Activated T-helper 9 cell treated with anti-CD3 and anti-CD28 coated beads, Interleukin-2, amount 50 U/mL, for 16 hours (primary cell): ENCODE measurements at places on chromosomes 11 and 22.

DNA sequence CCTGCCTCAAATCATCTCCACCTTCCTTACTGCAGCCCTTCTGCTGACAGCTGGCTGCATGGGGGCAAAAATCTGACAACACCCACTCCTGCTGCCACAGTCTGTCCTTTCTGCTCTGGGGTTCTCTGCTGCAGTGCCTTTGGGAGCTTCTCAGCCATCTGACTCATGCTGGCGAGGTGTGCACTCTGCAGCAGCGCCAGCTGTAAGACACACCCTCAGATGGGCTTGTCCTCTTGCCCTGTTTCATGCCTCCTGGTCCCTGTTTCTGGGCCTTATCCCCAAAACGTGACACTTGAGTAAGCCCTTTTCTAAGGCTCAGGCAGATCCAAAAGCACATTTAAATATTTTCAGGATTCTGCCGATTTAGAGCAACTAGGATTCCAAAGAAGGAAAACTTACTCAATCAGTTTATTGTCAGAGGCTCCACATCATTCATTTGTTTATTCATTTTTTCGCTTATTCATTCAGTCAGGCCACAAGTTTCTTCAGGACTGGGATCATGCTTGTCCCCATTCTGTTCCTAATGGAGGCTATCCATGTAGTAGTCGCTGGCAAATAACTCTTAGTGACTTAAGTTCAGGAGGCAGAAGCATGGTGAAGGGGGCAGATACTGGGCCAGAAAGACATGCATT lies 60.2 kb downstream of the SMIM38 start:
- DNase-seq, result no peak

DNA sequence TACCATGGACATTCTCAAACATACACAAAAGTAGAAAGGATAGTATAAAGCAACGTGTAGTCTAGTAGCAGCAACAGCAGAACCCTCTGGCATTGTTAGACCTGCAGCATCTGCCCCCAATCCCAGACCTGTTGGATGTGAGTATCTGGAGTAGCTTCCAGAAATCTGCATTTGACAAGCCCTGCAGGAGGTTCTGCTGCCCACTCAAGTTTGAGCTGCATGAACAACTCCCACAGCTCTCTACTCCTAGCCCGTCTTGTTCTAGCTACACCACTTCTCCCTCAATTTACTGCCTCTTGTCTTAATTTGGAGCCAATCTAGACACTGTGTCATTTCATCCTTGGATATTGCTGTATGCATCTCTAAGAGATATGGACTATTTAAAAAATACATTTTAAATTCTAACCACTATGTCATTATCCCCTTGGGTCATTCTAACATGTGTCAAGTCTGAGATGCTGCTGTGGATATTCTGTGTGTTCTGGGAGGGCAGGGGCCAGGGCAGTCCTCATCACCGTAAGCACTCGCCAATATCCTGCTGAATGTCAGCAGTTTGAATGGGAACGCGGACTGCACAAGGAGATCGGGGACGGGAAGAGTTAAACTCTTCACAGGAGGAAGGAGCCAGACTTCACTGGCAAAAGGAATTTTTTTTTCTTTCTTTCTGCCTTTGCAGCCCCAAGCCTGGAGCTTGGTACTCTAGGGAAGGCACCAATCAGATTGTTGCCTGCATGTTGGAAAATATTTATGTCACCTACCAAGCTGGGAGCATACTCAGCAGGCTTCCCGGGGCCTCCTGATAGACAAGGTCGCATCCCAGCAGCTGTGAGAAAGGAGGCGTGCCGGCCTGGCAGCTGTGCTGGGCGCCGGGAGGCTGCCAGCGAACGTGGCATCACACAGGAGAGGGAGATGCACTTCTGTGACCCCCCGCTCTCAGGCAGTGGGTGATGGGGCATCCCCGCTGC lies 429.0 kb downstream of the MIAT start:
- no peak for DNase-seq

DNA sequence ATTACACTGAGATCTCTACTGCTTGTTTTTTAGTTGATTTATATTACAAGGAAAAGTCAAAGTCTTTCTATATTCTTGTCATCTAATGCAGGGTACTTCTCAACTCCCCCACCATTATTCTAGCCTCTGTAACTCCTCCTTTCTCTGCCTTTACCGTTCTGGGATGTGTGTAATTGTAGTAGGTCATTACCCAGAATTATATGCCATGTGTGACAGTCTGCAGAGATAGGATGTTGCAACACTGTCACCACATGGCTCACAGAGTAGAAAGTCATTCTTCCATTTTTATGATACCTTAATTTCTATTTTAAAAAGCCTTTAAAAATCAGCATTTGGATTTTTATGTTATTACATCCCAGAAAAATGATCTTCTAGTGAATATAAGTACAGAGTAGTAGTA lies 32.7 kb downstream of the ZNF143 start:
- no peak for DNase-seq

- DNase-seq, result no peak
Observed at GRCh38 chr22:33492210-33492651, 428.0 kb downstream of the LARGE1 start.

DNA sequence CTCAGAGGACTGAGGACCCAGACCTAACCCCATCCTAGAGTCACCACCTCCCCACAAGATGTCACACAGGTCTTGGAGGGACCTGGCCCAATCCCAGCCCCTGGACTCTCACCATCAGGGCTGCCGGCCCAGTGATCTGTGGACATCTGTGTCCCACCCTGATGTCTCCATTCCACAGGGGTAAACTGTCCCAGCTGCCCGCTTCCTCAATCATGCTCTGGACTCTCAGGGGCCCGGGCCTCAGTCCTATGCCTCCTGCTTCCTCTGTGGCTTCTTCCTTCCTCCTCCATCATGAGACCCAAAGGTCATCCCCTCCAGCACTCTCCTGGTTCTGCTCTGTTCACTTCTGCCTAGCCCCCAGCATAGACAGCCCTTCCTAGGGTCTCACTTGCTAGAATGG lies 32.2 kb downstream of the ARAP1 start:
- no peak for DNase-seq

DNA sequence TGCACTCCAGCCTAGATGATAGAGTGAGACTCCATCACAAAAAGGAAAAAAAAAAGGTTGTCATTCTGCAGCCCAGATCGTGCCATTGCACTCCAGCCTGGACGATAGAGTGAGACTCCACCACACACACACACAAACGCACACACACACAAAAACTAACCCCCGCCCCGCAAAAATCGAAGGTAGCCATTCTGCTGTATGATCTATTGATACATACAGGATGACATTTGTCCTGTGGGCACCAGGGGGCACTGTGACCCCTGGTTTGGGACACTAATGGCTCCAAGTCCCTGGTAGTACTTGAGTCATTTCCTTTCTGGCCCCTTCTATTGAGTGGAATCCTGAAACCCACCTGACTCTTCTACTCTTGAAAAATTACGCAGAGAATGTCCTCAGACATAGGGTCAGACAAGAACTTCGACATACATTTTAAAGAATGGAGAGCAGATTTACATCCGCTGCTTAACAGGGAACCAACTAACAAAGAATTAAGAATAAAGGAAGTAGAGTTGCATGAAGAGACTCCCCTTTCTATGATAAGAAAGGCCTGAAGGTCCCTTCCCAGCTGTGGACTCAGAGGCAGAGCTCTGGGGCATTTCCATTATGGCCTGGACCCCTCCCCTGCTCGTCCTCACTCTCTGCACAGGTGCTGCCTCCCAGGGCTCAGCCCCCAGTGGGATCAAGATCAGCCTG lies 35.0 kb upstream of the PRAME start:
- DNase-seq, result peak; percentile 13

GRCh38 chr22:30386960-30387827 lies at the start of gene RNF215:
Gene RNF215, minus strand, starts transcription at chr22:30387411. Its CDS starts 98 bp downstream, at chr22:30387313.
- DNase-seq, result peak; percentile 76

GRCh38 chr11:2115308-2115707 lies 23.9 kb downstream of the IGF2 start:
- no peak for DNase-seq

- no peak for DNase-seq
Observed at GRCh38 chr22:39574779-39575551, 4.4 kb downstream of the CACNA1I start.

- no peak for DNase-seq
Observed at GRCh38 chr11:130022799-130023198, 20.2 kb upstream of the PRDM10 start.

- no peak for DNase-seq
Observed at GRCh38 chr11:88439356-88439755, 101.8 kb upstream of the CTSC start.

DNA sequence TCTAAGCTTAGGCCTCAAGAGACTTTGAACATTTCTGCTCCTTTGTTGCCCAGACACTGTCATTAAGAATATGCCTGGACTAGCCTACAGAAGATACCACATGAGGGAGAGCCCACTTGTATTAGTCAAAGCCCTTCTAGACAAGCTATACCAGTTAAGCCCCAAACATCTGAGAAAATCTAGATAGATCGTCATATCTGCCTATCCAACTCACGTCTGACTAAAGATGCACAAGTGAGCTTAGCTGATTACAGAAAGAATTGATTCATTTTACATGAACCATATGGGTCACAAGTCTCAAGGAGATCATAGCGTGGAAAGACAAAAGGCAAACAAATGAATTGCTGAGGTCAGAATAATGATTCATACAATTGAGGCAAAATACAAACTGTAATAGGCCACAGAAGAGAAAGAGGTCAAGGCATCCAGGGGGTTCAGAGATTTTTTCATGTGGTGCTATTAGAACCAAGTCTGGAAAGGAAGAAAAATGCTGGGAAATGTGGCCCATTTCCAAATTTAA lies 1155.5 kb upstream of the TENM4 start:
- DNase-seq, result no peak

- no peak for DNase-seq
Observed at GRCh38 chr11:114251815-114252337, 44.3 kb upstream of the NNMT start.

- DNase-seq, result peak; percentile 78
Observed at GRCh38 chr11:108593214-108593922, at the start of gene EXPH5. Gene EXPH5, minus strand, starts transcription at chr11:108593768. Its CDS starts 232 bp downstream, at chr11:108593536.

GRCh38 chr22:35212996-35213395 lies 44.3 kb upstream of the HMGXB4 start:
- DNase-seq, result no peak

GRCh38 chr11:3950996-3951660 lies 95.7 kb downstream of the STIM1 start:
- DNase-seq, result no peak

DNA sequence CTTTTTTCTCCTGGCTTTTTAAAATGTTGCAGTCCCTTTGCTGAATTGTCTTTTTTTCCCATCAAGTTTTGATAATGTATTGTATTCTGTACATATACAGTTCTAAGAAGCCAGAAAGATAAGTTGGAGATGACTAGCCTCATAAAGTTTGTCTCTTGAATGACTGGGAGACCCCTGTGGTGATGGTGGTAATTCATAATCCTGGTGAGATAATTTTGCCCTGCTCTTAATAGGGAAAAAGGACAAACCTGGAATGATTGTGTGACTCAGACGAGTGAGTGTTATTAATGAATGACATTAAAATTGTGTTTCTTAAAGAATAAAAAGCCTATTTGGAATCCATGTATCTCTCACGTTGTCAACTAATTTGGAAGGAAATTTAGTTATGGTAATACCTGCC lies 1.2 kb downstream of the HIKESHI start:
- DNase-seq, result no peak

- no peak for DNase-seq
Observed at GRCh38 chr22:44554411-44554810, 56.4 kb upstream of the RTL6 start.

DNA sequence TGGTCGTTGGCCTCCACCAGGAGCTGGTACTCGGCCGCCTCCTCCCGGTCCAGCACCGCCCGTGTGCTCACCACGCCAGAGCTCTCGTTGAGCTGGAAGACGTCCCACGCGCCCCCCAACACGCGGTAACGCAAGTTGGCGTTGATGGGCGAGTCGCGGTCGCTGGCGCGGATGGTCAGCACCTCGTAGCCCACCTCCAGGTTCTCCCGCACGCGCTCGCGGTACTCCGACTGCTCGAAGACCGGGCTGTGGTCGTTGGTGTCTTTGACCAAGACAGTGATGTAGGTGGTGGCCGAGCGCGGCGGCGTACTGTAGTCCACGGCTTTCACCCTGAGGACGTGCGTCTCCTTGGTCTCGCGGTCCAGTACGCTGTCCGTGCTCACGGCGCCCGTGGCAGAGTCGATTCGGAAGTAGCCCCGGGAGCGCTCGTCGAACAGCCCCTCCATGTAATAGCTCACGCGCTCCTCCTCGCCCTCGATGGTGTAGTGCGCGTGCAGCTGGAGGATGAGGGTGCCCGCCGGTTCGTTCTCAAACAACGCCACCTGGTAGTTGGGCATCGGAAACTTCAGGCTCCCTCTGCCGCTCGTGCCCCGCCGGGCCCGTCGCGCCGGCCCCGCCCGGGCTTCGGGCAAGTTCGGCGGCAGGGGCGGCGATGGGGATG lies 1.4 kb downstream of the CELSR1 start:
- no peak for DNase-seq

DNA sequence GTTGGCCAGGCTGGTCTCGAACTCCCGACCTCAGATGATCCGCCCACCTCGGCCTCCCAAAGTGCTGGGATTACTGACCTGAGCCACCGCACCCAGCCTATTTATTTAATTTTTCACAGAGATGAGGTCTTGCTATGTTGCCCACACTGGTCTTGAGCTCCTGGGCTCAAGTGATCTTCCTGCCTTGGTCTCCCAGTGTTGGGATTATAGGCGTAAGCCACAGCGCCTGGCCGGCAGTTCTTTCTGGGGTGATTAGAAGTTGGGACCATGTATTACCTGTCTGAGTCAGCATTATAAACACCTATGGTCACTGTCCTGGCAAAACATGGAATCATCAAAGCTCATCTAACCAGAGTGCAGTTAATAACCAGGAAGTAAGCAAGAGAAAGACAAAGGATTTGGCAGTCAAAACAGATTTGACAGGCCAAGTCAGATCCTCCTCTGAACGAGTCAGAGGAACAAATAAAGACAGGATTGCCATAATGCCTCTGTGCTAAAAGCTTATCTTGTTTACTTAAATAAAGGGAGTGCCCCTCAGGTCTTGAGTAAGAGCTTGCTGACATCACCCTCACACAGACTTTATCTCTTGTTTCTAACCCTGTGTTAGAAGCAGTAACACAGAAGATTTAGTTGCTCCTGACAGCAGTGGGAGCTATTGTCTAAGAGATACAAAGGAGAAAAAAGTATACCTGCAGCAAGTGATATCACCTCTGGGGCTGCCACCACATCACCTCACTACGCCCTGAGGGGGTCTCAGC lies 3.7 kb downstream of the SERPIND1 start:
- DNase-seq, result no peak

- no peak for DNase-seq
Observed at GRCh38 chr22:43620197-43620596, 191.9 kb downstream of the EFCAB6 start.

- no peak for DNase-seq
Observed at GRCh38 chr11:133911171-133911570, 45.6 kb downstream of the IGSF9B start.

DNA sequence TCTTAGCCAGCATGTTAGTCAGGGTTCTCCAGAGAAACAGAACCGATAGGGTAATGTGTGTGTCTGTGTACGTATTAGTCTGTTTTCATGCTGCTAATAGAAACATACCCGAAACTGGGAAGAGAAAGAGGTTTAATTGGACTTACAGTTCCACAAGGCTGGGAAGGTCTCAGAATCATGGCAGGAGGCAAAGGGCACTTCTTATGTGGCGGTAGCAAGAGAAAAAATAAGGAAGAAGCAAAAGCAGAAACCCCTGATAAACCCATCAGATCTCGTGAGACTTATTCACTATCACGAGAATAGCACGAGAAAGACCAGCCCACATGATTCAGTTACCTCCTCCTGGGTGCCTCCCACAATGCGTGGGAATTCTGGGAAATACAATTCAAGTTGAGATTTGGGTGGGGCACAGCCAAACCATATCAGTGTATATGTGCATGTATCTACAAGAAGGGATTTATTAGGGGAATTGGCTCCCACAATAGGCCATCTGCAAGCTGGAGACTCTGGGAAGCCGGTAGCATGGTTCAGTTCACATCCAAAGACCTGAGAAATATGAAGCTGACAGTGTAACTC lies 173.7 kb upstream of the NECTIN1 start:
- no peak for DNase-seq
